ENCODE measurements at places on chromosomes 7 and 10.
A peak's percentile ranks its signal among the peaks of the same experiment; 100 is the strongest.

DNA sequence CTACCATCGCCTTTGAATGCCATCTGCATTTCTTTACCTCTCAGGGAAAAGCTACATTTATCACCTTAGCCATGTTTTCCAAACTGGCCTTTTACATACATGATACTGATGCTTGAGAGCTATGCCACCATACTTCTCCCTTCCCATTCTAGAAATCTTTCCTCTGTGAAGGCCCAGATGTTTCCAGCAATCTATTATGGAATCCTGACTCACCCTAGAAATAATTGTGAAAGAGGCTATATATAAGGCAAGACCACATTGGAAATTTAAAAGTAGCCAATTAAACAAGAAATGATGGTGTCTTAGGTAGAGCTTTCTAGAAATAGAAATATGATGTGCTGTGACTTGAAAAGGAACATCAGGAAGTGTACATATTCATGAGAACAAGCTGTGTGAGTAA, 389.7 kb downstream of the INHBA start:
- DNase-seq, result no peak

GRCh38 chr10:104300002-104300735, 31.2 kb downstream of the GSTO2 start:
- DNase-seq, result no peak

DNA sequence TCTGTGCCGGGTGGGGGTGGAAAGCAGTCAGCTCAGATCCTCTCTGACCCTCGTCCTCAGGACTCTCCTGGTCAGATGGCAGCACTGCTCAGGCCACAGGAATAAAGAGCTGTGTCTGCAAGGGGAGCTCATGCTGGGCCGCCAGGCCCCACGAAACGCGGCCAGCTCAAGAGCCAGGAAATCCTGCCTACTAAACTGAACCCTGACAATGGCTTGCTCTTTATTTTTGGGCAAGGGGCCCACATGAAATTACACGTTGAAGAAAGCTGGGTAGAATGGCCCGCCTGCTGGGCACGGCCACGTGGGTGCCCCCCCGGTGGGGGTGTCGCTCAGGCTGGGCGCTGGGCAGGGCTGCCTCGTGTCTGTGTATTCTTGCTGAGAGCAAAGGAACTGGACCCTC, 103.0 kb downstream of the ITIH5 start:
- DNase-seq, result peak; percentile 67

GRCh38 chr10:6892864-6893263, 312.8 kb upstream of the PRKCQ start:
- no peak for DNase-seq

- DNase-seq, result no peak
These were observed 30.4 kb upstream of the HABP2 start for GRCh38 chr10:113522460-113522859.

DNA sequence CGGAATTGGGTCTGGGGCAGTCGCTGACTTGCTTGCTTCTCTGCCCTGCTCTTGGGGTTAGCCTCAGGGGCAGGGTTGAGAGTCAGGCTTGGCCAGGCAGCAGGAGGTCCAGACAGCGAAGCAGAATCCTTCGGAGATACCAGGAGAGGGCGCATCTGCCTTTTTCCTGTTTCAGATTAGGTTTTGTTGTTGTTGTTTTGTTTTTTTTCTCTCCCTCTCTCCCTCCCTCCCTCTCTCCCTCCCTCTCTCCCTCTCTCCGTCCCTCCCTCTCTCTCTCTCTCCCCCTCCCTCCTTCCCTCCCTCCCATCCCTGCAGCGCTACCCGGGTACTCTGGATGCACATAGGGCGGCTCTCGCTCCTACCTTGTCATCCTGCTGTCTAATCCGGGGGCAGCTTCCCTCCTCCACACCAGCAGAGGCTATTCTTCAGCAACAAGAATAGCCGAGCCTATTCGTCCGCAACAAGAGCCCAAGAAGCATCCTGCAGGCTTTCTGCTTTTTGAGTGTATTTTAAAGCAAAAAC, 758 bp upstream of the OPTN start:
- peak; percentile 19 for DNase-seq

GRCh38 chr7:104124893-104125477, 82.8 kb downstream of the ORC5 start:
- no peak for DNase-seq

GRCh38 chr10:77007834-77008233, 629.8 kb downstream of the KCNMA1 start:
- DNase-seq, result no peak

DNA sequence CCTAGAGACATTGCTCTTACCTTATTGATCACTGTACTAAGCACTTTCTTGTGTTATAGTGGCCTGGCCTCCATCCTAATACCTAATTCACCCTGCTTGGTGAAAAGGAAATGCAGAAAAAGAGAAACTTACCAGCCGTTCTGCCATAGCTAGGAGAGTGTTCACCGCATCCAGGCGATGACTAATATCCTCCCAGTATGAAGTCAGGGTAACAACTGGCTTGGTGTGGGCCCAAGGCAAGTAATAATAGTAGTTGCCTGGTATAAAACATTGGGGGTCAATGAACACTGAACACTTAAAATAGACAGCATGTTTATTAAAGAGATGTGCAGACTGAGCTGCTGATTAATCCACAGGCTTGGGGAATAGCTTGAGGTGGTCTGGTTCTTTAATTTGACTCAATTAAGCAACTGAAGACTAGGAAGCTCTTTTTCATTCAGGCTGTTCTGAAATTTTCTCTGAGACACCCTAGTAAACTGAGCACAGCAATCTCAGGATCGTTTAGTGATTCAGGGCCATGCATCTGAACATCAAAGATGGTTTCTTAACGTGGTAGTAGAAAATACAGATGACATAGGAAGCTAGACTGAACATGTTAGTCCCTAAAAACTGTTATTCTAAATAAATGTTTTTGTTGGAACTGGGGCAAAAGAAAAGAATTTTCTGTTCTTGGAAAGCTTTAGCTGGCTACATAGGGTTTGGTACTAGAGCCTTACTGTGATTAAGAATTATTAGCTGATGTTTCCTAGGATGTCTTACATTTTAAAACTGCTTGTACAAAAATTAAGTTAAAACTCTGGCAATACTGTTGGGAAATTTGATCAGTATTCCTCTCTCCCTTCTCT, 102.2 kb downstream of the MYOF start:
- no peak for DNase-seq

- DNase-seq, result no peak
These were observed 81.7 kb upstream of the NFE2L3 start for GRCh38 chr7:26070290-26070689.

DNA sequence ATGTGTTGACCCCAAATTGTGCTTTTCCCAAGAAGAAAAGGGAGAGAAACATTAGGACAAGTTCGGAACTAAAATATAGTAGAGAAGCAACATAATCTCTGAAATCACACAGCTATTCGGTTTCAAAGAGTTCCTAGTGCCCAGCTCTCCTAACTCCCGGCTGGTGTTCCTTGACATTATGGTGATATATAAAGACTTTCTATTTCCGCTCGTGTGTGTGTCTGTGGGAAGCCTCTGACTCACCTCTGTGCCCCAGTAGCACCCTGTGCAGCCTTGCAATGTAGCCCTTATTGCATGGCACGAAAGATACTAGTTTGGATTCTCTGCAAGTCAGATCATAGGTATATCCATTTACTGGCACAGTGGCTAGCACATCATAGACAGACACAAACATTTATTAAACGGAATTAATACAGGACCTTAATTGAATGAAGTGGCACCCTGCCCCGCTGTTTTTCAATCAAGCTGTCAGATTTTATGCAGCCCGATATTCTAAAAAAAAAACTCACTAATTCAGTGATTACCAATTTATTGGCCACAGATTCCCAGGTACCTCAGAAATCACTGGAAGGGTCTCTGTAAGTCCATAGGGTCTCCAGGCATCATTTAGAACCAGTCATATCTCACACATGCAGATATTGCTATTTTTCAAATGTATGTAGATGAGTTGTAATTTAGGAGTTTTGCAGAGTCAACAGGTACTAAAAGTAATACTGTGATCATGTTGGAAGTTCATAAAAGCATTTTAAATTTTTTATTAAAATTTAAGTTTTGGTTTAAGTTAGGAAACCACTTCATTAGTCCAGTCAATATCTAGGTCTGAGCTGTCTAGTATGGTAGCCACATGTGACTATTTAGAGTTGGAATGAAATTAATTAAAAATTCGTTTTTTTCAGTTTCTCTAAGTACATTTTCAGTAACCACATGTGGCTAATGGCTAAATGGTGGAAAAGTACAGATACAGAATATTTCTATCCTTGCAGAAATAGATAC, 43.3 kb downstream of the SFTPD start:
- DNase-seq, result peak; percentile 19

DNA sequence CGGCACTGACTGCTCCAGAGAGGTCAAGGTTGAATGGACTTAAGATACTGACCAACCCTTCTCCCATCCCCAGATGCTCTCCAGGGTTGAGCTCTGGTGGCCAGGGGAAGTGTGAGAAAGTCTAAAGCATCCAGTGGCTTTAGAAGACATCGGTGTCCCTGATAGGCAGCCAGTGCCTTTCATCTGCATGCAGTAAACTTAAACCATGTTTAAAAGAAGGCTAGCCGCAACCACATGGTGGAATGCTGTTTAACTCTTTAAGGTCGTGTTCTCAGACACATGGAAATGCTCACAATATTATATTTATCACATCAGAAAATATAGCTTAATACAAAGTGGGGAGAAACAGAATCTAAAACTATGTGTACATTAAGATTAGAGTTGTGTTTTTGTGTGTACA, 137.0 kb downstream of the CNNM2 start:
- no peak for DNase-seq

DNA sequence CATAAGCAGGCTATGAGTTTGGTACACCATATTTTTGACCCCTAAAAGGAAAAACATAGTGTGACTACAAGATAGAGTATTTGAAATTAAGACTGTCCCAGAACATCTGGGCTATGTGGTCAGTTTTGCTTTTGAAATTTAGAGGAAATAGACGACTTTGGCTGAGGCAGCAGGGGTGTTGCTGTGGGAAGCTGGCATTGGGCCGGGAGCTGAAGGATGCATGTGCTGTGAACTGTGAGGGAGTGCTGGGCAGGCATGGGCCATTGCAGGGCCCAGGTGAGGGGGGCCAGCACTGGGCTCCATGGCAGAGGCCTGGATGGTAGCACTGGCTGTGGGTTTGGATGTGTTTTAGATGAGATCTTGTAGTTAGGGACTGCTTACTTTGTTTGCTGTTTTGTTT, 168.3 kb downstream of the BMPER start:
- no peak for DNase-seq
